ENCODE measurements at places on chromosomes 16 and 17.

- no peak for DNase-seq
These were observed 25.2 kb downstream of the CEP95 start for GRCh38 chr17:64531955-64532371.

DNA sequence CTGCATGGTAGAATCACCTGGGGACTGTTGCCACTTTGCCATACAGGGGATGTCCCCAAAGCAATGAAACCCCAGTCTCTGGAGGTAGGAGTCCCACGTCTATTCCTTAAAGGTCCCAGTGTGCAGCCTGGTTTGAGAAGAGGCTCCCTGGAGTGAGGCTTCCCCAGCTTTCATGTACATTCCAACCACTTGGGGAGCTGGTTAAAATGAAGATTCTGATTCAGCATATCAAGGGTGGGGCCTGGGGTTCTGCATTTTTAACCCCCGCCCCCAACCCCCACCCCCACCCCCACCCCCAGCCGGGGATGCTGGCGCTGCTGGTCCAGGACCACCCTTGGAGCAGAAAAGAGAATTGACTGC, 241.2 kb downstream of the FOXL1 start:
- DNase-seq = no peak

GRCh38 chr16:23667355-23667659, 11.4 kb upstream of the PLK1 start:
- no peak for DNase-seq

GRCh38 chr17:21303441-21304065, 19.0 kb downstream of the MAP2K3 start:
- peak; percentile 2 for DNase-seq

GRCh38 chr16:23072769-23073549, 76.3 kb downstream of the USP31 start:
- DNase-seq = no peak

DNA sequence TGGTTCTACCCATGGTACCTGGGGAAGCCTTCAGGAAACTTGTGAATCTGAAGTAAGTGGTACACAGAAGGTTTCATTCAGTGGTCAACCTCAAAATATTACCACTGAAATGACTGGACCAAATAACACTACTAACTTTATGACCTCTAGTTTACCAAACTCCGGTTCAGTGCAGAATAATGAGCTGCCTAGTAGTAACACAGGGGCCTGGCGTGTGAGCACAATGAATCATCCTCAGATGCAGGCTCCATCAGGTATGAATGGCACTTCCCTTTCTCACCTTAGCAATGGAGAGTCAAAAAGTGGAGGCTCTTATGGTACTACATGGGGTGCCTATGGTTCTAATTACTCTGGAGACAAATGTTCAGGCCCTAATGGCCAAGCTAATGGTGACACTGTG, 55.9 kb upstream of the SLC5A11 start:
- DNase-seq = no peak
